ENCODE measurements at places on chromosomes 11 and 22.

GRCh38 chr22:24595228-24595627, 2.4 kb upstream of the LRRC75B start:
- DNase-seq = no peak

GRCh38 chr22:27418261-27418660, 383.3 kb downstream of the MN1 start:
- DNase-seq = no peak

GRCh38 chr22:21003782-21004181, 1.9 kb upstream of the THAP7 start:
- no peak for DNase-seq

DNA sequence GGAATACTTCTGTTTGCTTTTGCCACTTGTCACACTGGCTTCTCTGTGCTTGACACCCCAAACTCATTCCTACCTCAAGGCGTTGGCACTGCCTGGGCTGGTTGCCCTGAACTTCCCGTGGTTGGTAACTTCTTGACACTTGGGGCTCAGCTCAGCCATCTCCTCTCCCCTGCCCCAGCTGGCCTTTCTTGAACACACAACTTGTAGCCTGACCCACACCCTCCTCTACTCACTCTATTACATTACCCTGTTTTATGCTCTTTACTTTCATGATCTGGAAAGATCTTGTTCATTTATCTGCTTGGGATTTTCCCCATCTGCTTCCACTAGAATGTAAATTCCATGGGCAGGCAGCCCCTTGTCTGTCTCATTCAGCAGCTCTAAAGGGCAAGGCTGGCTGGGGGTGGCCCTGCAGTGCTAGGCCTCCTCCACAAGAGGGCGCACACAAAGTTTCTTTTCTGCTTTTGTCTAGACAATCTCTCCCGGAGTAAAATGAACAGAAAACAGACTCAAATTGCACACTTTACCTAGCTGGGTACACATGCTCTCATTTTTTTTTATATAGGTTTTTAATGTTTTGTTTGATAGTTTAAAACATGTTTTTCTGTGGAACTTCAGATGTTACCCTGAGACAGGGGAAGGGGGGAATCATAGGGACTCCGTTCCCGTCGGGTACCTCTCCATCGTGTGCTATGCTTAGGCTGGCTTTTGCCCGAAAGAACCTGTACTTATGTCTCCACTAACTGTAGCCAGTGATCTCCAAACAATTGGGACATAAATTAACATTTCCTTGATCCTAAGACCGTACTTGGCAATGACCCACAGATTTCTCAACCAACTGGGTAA, 16.4 kb upstream of the MRGPRX2 start:
- DNase-seq = peak; percentile 31

DNA sequence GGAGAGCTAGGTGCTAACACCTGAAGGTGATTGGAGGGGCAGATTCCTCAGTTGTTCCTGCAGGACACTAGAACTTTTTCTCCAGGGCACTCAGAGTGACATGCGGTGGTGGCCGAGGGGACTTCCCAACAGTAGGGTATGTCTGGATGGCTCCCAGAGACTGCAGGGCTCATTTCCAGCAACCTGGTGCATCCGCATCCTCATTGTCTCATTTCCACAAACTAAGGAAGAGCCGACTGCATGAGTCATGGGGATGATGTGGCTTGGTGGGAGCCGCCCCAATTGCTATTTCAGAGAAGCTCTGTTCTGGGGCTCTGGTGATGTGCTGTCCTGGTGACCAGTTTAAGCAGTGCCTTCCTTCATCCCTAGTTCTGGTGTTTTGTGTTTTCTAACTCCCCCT, 2.8 kb upstream of the ROBO4 start:
- no peak for DNase-seq

GRCh38 chr22:50444663-50445062, 30.2 kb downstream of the SBF1 start:
- no peak for DNase-seq

Measured in effector CD8-positive, alpha-beta T cell (primary cell).